Natural killer cell (primary cell): ENCODE measurements at places on chromosomes 11 and 22. TPM values are rescaled to one million over a fixed set of nuclear protein-coding genes. Genes with fewer than 3 reads are reported as not detected.

DNA sequence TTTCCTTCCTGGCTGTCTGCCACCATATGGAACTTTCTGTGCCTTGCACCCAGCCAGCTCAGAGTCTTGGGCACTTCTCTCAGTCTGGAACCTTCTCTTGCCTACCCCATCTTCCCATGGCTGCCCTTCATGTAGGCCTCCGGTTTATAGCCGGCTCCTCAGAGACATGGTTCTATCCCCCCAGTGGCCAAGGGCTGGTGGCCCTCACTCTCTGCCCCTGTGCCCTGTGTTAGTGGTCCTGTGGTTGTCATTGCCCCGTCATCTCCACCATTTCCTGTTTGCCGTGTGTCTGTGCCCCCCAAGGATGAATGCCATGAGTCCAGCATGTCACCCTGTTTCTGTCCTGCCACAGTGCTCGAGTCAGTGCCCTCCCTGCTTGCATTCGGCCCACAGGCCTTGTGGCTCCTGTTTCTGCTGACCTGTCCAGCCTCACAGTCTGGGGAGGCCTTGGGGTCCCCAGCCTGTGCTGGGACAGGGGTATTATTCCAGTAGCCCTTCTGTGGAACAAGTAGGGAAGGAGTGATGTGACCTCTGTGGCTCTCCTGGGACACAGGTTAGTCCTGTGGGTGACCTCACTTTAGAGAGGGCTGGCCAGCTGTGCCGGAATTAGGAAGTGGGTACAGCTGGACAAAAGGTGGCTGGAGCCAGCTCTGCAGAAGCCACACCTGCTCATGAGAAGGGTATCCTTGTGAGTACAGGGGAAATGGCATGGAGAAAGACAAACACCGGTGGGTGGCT is 30.7 kb downstream of the ST3GAL4 start:
- no peaks in the 10 kb centered on the region for H3K36me3 ChIP-seq
- no peak overlapping the region for H3K4me3 ChIP-seq
- peaks cover 20% of the 10 kb centered on the region for H3K4me1 ChIP-seq
- no peaks in the 10 kb centered on the region for H3K27me3 ChIP-seq
- DNase-seq, result no peak

DNA sequence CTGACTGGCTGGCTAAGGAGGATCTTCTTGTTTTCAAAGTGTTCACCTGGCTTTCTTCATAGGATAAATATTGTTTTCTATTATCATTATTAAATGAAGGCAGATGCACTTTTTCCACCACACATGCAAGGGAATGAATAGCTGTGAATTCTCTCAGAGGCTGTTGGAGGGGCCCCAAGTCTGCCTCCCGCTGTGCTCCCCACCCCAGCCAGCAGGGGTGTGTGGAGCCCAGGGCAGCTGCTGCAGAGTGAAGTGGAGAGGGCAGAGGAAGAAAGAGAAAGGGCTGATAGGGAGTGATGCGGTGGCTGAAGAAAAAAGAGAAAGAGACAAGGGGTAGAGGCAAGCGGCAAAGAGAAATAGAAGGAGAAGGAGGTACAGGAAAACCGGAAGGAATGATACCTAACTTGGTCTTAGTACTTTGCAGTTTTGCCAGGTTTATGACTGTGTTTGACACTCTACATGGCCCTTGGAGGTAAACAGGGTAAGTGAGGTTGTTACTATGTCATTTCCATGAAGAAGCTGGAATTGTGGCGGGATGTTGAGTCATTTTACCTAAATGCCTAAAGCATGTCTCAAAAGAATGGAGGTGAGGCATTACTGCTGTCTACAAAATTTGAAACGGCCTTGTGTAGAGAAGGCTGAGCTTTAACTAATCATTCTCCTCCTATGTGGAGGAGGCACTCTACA is 145.7 kb upstream of the B3GAT1 start:
- H3K4me3 ChIP-seq, result no peak overlapping the region
- H3K27me3 ChIP-seq, result no peaks in the 10 kb centered on the region
- no peaks in the 10 kb centered on the region for H3K36me3 ChIP-seq

DNA sequence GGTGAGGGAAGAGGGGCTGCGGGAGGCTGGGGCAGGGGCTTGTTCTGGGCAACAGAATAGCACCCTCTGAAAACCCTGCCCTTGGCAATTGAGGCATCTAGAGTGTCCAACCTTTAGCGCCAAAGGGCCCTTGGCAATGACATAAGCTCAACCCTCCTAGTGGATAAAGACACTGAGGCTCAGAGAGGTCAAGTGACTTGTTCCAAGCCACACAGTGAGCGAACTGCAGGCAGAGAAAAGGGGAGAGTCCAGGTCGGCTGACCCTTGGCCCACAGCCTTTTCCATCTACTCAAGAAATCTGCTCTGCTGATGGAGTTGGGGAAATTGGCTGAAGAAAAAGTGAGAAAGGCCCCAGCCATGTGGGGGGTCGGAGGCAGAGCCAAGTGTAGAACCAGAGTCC is 2.9 kb downstream of the SEC14L2 start:
- peaks cover 28% of the 10 kb centered on the region for H3K4me1 ChIP-seq
- H3K36me3 ChIP-seq, result no peaks in the 10 kb centered on the region
- H3K27ac ChIP-seq, result no peak overlapping the region
- peaks cover 28% of the 10 kb centered on the region for H3K27me3 ChIP-seq
- no peak for DNase-seq
- H3K4me3 ChIP-seq, result no peak overlapping the region

GRCh38 chr11:32056438-32056837 is 34.4 kb upstream of the RCN1 start:
- H3K27me3 ChIP-seq, result no peaks in the 10 kb centered on the region
- H3K4me1 ChIP-seq, result peaks cover 2% of the 10 kb centered on the region
- H3K27ac ChIP-seq, result no peak overlapping the region

Gene MPPED2
- 4.2 TPM for total RNA-seq

Gene OR2AG1
- total RNA-seq, result not detected

Gene ARHGEF17
- 0.50 TPM for total RNA-seq
